ENCODE measurements at places on chromosomes 16 and 17.

DNA sequence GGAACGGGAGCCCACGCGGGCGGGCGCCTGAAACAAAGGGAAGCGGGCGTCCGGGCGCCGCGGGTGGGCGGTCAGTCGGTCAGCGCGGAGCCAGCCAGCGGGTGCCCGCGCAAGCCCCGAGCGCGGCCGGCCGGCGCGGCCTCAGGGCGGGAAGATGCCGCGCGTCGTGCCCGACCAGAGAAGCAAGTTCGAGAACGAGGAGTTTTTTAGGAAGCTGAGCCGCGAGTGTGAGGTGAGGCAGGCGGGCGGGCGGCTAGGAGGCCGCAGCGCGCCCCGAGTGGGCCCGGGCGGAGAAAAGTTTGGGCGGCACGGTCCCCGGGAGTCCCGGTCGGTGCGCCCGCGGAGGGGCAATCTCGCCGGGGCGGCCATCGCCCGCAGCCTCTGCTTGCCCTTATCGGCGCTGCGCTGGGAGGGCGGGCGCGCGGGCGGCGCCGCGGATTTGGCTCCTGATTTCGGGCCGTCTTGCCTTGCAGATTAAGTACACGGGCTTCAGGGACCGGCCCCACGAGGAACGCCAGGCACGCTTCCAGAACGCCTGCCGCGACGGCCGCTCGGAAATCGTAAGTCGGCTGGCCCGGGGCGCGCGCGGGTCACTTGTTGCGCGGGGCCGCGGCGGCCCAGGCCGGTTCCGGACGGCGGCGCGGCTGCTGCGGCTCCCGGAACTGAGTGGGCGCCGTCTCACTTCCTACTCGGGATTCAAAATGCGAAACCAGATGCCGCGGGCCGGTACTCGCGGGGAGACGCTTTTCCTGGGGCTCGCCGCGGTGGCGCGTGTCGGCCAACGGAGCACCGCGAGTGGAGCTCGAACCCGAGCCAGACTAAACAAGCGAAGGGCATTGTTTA, 526 bp downstream of the CBFB start:
- DNase-seq, result peak; percentile 23

GRCh38 chr16:83136419-83136818, 509.6 kb downstream of the CDH13 start:
- no peak for DNase-seq

GRCh38 chr16:6929868-6930267, 402.8 kb upstream of the RBFOX1 start:
- DNase-seq, result no peak

DNA sequence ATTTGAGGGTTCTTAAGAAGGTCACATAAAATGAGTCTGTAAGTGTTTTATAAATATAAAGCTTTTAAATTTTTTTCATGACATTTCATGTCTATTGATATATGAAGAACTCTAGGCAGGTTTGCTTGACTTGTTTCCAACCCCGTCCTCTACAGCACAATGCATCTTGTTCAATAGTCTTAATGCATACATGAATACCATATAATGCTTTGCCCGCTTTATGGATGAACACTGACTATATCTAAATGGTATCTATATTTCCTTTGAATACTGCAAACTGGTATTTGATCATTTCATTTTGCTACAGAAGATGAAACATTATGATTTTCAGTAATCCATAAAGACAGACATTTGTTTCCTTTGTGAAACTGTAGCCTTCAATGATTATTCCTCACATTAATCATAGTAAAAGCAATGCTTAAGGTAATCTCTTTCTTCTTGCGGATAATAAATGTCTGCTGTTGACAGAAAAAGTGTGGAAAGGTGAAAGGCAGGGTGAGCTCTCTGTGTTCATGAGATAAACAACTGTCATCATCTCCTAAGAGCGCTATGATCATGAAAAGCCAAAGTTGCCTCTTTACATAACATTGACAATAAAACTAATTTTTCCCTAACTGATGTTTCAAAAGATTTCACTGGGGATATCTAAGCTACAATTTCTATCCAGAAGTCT, 645.1 kb downstream of the CDH8 start:
- DNase-seq, result no peak

DNA sequence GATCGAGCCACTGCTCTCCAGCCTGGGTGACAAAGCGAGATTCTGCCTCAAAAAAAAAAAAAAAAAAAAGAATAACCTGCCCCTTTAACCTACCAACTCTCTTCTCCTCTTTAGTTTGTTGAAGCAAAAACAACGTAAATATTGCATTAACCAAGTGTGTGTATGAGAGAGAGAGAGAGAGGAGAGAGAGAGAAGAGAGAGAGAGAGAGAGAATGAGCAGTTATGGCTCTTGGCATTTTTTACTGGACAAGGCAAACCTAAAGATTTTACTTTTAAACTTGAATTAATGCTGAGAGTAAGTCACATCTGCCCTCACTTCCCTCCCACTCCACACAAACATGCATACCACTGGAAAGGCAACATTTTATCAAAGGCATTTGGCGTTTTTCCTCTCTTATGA, 3.0 kb upstream of the SLFN5 start:
- no peak for DNase-seq

DNA sequence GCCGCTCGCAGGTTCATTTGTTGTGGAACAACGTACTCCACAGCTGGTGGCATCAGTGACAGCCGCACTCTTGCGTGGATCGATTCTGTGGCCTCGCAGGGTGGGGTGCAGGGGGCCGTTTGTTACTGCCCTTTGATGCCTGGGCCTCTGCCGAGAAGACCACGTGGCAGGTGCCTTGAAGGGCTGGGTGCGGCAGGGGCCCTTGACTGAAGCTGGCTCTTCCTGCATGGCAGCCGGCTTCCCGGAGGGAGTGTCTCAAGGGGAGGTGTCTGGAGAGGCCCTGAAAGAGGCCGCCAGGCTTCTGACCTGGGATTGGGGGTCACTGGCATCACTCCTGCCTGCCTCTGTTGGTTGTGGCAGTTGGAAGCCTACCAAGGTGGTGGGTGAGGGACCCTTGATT, 43.8 kb downstream of the TBCD start:
- DNase-seq, result no peak

GRCh38 chr17:33288954-33289353, 4.1 kb downstream of the ASIC2 start:
- no peak for DNase-seq

GRCh38 chr17:2613089-2613808, 19.8 kb downstream of the PAFAH1B1 start:
- no peak for DNase-seq

GRCh38 chr17:46738544-46738943, 79.9 kb downstream of the WNT3 start:
- DNase-seq, result no peak

GRCh38 chr16:529012-529575, 1.6 kb downstream of the CAPN15 start:
- DNase-seq, result no peak

DNA sequence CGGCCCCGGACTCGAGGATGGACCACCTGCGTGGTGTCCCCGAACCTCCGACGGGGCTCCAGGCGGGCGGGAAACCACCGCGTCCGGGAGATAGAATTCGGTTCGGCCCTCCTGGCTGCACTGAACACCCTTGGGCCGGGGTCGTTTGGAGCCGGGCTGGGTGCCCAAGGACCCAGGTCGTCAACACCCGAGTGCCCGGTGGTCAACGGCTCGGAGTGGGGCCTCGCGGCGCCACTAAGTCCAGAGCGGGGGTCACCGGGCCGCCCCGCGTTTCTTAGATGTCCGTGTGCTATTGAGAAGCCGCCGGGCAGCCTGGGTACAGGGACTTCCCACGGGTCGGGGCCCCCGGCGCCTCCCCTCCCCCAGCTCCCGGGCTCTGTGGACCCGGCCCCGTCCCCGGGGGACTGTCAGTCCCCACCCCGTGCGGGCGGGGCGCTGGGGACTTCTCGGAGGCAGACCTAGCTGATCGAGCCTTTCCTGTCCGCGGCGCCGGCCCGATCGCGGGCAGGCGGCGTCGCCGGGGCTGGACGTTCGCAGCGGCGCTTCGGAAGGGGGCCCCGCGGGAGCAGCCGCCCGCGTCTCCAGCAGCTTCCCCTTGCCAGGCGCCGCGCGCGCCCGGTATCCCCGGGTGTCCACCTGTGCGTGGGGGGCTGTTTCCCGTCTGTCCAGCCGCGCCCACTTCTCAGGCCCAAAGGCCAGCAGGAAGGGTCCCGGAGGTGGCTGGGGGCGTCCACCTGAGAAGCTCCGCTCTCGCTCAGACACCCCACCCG, 655 bp upstream of the NPTX1 start:
- DNase-seq, result no peak

GRCh38 chr17:11296994-11297393, 56.0 kb downstream of the SHISA6 start:
- DNase-seq, result no peak

DNA sequence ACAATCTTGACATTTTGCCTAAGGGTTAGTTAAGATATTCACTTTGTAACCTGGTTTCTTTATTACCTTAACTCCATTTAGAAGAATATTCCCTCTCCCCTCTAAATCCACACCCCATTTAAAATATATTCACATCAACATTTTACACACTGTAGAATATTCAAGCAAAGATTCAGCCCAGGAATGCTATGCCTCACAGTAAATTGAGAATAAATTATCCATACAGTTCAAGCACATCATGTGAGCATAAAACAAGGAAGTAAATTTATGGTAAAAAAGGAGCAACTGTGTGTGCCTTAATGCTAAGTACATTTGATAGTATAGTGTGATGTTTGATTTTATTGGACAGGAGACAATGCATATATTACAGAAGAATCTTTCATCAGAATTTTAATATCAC, 806.6 kb upstream of the KIF2B start:
- DNase-seq, result no peak

DNA sequence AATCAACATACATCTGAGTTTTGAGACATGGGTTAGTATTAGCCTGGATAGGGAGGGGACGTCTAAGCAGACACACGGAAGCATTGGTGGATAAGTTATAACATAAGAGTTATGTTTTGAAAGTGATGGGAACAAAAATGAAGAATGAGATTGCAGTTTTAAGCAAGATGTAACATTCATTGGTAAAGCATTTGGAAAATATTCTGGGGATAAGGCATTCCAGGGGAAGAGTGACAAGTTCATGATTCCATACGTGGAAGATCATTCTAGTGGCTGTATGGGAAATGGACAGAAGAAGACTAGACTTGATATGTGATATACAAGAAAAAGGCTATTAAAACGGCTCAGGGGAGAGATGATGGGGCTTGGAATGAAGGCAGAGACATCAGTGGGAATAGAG, 632.9 kb downstream of the CDH8 start:
- no peak for DNase-seq

DNA sequence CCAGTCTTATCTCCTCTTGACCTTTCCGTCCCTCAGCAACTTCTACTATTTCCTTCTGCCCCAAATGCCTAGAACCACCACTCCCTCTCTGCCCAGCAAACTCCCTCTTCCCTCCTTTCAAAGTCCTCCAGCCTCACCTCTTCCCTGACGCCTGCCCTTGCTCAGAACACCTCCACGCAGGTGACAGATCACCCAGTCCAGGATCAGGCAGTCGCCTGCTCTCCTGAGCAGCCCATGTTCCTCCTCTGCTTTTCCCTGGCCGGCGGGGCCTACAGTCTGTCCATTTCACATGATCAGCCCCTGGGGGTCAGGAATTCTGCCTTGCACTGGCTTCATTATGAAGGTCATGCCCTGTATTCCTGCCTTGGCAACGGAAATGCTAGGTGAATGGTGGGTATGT, 422 bp downstream of the CD300LF start:
- no peak for DNase-seq

DNA sequence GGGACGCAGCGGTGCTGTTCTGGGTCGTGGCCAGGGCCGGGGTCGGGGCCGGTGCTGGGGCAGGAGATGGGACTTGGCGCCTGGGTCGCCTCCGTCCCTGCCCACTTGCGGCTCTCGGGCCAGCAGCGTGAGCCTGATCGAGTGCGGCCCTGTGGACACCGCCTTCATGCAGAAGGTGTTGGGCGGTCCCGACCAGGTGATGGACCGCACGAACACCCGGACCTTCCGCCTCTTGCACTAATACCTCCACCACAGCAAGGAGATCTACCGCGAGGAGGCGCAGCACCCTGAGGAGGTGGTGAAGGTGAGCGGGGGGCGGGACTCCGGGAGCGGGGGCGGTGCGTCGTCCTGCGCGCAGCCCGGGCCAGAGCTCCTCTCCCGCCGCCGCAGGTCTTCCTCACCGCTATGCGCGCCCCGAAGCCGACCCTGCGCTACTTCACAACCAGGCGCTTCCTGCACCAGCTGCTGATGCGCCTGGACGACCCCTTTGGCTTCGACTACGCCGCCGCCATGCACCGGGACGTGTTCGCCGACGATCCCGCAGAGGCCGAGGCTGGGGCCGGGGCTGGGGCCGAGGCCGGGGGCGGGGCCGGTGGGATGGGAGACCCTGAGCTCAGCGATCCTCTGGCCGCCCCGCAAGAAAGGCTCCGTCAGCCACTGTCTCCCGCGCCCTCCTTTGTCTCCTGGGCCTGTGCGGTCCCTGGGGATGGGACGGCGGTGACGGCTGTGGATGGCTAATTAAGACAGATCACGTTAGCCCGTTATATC, 4.5 kb upstream of the HSD17B1 start:
- peak; percentile 71 for DNase-seq

DNA sequence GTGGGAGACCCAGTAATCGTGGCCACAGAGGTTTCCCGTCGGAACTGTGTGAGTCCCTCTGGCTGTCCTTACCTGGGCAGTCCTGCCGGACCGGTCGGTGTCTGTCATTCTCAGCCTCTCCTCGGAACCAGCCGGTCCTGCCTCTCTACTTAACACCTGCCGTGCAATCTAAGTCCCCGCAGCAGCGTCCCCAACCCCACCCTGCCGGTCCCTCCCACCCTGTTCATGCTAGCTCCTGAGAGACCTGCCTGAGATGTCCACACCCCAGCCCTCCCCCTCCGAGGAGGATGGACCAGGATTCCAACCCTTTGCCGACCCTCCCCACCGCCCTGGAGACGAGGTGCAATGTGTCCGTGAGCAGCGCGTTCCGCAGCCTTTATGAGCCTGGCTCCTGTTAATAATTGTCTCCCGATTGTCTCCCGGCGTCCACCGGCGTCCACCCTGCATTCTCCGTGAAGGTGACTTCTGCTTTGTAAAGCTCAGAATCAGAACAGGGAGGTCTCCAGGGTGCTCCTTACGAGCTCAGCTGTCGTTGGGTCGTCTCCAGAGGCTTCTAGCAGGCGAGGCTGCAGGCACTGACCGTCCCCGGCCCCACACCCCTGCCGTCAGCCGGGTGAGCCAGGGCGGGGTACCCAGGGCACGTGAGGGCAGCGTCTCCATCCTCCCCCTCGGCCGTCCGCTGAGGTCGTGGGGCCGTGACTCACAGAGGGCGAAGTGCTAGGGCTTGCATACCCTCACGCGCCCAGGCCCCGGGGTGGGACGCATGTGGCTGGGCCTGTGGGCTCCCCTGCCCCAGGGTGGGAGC, 10.1 kb downstream of the METRNL start:
- no peak for DNase-seq

- DNase-seq, result no peak
These were observed 14.7 kb downstream of the KNOP1 start for GRCh38 chr16:19703172-19703889.

GRCh38 chr16:67781565-67781921, 24.8 kb downstream of the RANBP10 start:
- peak; percentile 84 for DNase-seq

GRCh38 chr16:67957622-67958021, 10.8 kb downstream of the SLC12A4 start:
- DNase-seq, result no peak

- DNase-seq, result no peak
These were observed 10.7 kb downstream of the CACNG1 start for GRCh38 chr17:67055041-67055443.

GRCh38 chr16:21590287-21590686, 9.1 kb upstream of the METTL9 start:
- DNase-seq, result no peak
